CD4-positive, alpha-beta T cell treated with Interleukin-4 for 1 hour (primary cell): ENCODE measurements at places on chromosomes 7 and 10.

DNA sequence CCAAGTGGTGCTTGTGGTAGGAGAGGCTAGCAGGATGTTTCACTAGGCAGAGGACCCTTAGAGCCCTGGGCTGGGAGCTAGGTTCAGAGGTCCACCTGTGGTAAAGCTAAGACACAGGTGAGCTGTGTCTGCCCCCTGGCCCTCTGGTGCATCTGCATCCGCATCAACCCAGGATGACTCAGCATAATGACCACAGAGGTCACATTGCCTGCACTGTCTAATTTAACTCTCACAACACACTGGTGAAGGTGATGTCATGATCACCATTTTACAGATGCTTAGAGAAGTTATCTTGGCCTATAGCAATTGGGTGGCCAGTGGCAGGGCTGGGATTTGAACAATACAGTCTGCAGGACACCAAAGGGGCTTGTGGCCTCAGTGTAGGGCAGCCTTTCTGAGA, 33.1 kb downstream of the HABP2 start:
- no peak for DNase-seq

GRCh38 chr10:79452174-79452611, 6.8 kb upstream of the ZCCHC24 start:
- no peak for DNase-seq

GRCh38 chr7:30065746-30066145, 37.5 kb downstream of the PLEKHA8 start:
- DNase-seq: no peak

GRCh38 chr7:96016735-96017134, 244.4 kb downstream of the DYNC1I1 start:
- DNase-seq: no peak

GRCh38 chr7:80053124-80053523, 81.5 kb upstream of the GNAI1 start:
- no peak for DNase-seq

DNA sequence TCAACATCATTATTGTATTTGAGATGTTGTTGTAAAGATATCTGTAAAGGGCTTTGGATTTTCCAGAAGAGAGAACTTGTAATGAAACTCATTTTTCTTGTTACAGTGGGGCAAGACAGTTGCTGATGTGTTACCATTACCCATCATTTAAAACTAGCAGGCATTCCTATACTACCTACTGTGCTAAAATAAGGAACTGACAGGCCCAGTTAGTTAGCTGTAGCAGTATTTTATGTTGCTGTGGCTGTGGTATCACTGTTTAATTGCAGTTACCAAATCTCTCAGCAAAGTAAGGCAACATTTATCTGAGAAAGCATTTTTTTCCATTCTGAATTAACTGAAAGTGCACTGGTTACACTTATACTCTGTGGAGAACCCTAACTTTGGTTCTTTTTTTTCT, 9.9 kb downstream of the ST7 start:
- DNase-seq: no peak

DNA sequence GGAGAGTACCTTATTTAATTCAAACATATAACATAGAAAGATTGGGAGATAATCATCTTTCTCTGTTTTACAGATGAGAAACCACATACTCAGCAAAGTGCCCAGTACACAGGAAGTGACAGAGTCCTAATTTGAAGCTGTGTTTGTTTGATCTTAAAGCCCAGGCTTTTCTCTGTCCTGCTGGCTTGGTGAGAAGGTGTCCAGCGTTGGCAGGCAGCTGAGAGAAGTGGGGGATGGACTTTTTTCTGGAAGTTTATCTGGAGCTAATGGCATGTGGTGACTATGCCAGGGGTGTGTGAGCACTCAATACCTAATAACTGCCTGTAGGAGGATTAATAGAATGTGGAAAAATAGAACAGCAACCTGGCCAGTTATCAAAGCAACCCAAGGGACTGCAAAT, 60.8 kb downstream of the NPSR1 start:
- no peak for DNase-seq

DNA sequence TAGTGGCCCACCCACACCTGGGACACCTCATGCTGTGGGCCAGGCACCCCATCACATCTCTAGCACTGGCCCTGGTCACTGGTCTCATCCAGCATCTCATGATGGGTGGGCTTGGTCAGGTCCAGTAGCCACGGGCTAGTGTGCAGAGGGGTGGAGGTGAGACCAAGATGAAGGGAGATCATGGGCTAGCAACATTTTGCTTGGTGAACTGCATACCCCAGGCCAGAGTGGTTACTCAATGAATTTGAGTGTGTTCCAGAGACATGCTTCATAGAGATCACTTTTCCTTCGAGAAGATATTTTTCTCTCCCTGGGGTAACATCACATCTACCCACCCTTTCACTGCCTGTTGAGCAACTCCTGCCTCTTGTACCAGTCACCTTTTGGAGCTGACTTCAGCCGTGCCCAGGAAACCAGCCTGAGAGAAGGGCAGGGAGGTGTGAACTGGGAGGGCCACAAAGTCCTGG, 44.2 kb downstream of the MINDY4 start:
- no peak for DNase-seq

DNA sequence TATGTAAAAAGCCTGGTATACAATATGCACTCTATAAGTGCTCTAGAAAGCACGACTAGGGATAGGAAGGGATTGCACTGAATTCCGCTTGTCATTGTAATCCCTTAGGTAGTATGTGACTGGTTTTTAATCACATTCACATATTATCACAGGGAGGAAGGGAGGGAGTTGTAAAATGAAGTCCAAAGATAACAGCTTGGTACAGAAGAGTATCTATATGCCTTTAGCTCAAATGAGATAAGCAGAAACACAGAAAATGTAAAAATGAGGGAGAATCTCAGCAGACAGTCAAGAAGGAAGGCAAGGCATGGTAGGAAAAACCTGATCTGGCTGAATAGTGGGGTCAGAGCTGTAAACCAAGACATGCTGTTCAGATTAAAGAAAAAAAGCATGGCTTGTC, 63.4 kb downstream of the ABI1 start:
- DNase-seq: no peak

DNA sequence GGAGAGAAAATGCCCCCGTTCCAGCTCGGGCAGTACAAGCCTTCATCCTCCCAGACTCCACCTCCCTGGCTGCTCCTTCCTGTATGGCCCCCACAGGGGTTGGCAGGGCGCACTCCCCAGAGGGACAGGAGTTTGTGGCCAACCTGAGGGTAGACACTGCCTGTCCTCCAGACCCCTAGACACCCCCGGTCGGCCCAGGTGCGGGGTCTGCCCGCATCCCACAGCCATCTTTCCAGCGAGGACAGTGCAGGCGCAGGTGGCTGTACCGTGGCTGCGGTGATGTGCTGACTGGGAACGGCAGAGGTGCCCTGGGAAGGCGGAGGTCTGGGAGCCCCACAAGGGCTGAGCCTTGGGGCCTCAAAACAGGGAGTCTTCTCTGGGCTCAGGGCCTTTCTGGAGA, 81.5 kb downstream of the LHPP start:
- DNase-seq: no peak

DNA sequence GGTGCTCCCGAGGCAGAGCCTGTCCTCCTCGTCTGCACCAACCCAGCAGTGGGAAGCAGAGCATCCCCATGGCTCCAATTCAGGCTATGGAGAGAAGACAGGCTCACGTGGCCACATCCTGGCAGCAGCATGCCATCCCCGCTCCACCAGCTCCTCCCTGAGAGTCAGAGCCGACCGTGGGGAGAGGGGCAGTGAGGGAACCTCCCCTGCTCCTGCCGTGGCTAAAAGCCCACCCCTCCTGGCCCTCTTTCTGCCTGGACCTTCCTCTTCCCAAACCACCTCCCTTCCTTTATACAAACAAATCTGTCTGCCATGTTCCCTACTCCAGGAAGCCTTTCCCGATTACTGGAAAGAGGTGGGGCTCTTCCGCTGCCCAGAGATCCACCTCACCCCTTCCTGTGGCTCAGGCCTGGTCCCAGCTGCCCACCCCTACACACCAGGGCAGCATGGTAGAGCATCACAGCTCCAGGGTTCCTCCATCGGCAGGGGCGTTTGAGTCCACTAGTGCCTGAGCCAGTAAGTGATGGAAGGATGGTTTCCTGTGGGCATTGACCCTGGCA, 10.8 kb upstream of the AQP1 start:
- no peak for DNase-seq

DNA sequence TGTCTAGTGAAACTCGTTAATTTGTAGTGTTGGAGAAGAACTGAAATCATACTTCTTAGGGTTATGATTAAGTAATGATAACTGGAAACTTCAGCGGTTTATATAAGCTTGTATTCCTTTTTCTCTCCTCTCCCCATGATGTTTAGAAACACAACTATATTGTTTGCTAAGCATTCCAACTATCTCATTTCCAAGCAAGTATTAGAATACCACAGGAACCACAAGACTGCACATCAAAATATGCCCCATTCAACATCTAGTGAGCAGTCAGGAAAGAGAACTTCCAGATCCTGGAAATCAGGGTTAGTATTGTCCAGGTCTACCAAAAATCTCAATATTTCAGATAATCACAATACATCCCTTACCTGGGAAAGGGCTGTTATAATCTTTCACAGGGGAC, 187.6 kb downstream of the CFTR start:
- DNase-seq: no peak

- no peak for DNase-seq
Observed at GRCh38 chr7:11294965-11295364, 321.3 kb downstream of the PHF14 start.

- DNase-seq: no peak
Observed at GRCh38 chr7:107962817-107963216, 40.1 kb downstream of the LAMB1 start.

- no peak for DNase-seq
Observed at GRCh38 chr7:19001854-19002253, 115.6 kb downstream of the TWIST1 start.

DNA sequence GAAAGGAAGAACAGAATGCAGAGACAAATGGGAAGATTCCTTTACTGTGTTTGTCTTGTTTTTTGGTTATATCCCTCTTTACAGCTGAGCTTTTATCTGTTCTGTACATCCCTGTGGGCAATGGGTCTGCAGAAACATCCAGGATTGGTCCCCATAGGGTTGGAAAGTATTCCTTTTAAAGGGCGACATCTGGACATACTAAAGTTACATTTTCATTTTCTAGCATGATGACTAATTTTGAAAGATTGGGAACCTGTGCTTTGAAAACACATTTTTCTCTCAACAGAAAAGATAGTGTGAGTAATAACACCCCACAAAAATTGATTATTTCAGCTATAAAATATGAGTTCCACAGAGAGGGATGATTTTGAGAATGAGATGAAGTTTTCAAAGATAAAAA, 435.8 kb downstream of the GPAM start:
- DNase-seq: no peak

- DNase-seq: no peak
Observed at GRCh38 chr10:84587789-84588188, 259.4 kb downstream of the CCSER2 start.

DNA sequence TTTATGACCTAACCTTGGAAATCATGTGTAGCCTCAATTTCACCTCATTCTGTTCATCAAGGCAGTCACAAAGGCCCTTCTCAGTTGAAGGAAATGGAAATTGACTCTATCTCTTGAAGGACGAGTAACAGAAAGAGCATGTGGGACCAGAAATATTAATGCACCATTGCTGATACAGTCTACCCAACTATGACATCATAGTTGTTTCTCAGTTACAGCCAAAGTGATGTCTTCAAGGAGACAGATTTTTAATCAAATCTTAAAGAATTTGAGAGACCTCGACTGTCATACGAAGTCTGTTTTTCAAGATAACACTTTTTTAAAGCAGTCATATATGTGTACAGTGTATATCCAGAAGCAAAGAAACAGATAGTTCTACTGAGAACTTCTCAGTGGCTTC, 335.7 kb upstream of the PHF14 start:
- no peak for DNase-seq

DNA sequence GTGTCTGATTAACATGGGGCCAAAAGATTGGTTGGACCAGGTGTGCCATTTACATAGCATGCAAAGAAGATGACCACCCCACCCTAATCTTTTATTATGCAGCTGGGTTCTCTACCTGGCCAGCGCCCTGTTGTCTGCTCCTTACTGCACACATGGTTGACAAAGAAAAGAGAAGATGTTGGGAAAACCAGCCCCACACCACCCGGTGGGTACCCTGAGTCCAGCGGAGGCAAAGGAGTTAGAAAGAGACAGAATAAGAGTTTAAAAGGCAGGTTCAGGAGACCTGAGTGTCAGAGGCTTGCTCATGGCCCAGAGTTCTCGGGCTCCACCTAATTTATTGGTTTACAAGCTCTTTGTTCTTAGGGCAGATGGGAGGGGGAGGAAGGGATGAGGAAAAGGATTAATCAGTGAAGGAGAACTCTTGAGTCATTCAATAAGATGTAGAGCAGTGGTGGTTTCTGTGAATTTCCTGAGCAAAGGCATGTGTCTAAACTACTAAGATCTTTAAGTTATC, 24.1 kb upstream of the ABCA13 start:
- DNase-seq: no peak
